GM12864 (cell line): ENCODE measurements at places on chromosomes 7 and 10.

GRCh38 chr7:74262639-74263398, 8.6 kb upstream of the RFC2 start:
- no peak for DNase-seq

DNA sequence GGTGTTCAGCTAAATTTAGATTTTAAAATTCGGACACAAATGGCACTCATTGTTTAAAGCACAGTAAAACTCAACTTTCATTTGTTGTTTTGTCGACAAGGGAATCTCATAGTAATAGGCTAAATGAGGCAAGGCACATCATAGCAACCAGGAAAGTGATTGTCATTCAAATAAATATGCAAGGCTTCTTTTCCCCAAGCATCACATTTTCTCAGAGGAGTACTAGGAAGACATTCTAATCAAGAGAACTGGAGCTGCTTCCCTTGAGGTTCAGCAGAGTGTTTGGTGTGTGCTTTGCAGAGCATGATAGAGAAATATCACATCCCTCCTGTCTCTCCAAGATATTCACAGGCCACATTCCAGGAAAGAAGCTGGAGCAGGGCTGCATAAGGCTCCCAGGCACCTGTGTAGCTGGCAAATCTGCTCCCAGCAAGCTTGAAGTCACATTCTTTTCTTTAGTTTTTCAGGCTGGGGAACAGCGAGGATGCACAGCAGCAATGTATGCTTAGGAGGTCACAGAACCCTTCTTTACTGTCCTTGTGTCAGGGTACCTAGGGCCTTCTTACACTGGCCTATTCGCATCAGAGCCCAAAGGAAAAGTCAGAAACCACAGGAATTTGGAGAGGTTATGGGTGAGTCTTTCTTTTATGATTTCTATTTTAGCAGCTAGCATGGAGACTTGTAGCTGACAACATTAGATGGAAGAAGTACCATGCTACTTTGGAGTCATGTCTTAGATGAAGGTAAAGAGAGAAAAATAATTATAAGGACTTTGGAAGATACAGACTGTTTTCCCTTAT, 95.9 kb upstream of the HDAC9 start:
- no peak for DNase-seq

DNA sequence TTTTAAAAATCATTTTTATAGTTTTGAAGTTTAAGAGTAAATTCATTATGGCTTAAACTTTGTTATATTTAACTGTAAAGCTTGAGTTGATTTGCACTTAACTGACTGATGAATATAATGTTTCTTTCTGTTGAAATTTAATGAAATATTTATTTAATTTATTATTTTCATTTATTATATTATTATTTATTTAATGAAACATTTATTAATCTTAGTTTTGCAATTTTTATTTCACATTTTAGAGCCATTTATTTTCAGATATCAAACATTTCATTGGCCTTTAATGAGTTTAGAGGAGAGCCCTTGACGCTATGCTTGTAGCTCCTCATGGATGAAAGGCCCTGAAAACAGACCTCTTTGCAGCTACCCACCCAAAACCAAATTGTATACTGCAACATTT, 570.0 kb downstream of the LRMDA start:
- DNase-seq = no peak

GRCh38 chr10:125016611-125017202, 74.8 kb downstream of the ZRANB1 start:
- DNase-seq = no peak

- DNase-seq = no peak
Observed at GRCh38 chr7:27994639-27995038, 186.0 kb downstream of the JAZF1 start.
